ENCODE measurements at places on chromosomes 16 and 17.

GRCh38 chr16:57367116-57367752, 5.1 kb upstream of the CX3CL1 start:
- DNase-seq, result no peak

DNA sequence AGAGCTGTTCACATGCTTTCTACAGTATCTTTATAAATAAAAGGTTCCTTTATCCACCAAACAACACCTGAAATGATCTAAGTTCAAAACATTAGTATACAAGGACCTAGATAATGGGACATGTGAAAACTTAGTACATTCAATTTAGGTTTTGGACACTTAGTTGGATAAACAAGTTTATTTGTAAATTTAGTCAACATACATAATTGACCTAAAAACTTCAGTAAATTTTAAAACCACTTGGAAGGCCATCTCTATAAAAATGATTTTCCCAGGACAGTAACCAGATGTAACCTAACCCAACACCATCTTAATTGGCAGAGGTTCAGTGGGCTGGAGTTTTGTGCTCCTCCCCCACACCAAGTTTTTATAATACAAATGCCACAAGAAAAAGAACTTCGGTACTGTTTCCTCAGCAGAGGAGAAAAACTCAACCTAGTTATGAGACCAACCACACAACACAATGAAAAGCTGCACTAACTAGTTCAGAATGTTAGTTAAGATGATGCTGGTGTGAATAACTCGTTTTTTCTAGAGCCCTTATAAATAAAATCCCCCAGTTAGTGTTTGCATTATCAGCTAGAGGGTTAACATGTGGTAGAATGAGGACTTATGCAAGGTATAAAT, 7.2 kb upstream of the UNK start:
- DNase-seq, result no peak

DNA sequence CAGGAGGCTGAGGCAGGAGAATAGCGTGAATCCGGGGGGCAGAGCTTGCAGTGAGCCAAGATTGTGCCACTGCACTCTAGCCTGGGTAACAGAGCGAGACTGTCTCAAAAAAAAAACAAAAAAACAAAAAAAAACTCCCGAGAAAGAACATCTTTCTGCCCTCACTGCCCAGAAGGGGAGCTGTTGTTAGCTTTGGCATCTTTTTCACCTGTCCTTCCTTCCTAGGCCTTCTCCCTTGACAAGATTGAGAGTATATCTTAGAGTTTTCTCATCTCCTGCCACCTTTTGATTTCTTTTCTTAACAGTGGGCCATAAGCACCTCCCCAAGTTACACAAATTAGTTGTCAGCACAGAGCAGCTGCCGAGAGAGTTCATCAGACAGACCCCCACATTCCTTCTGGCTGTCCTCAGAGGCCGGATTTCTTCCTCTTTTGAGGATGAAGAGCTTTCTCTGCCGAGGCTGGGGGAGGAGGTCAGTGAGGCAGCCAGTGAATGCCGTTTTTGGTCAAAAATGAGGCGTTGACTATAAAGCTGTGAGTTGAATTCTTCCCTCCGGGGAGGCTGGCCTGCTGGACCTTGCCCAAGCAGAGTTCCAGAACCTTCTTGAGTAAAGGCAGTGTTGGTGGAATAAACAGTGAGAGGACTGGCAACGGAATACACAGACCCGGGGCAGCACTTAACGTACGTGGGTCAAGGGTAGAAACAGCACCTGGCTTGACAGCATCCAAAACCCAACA, 127.0 kb downstream of the ABCC6 start:
- no peak for DNase-seq

DNA sequence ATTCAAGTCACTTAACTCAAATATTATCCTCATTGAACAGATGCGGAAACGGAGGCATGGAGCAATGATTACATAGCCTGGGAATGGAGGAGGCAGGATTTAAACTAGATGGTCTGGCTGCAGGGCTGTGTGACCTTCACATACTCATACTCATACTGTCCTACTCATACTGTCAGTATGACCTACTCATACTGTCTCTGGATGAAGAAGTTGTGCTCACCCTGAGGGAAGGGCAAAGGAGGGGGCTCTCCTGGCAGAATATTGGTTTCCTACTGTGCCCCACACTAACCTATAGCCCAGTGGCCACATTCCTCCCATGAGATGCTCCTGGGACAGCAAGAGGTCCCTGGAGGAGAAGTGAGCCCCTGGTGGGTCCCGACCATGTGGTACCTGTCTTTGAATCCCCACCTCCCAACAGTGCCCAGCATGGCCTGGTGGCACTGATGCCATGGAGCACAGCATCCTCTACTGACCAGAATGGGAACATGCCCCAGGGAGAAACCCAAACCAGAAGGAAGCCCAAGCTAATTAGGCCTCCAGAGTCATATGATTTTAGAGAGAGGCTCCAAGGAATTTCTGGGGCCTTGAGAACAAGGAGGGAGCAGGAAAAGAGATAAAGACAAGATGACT, 197.3 kb upstream of the SDK2 start:
- DNase-seq, result peak; percentile 30

GRCh38 chr16:72959301-72959996, 88.5 kb downstream of the ZFHX3 start:
- no peak for DNase-seq

GRCh38 chr17:75737133-75737962, 16.1 kb downstream of the ITGB4 start:
- DNase-seq, result no peak

Data from MCF 10A (cell line).